Chondrocyte (in vitro differentiated cells): ENCODE measurements at places on chromosomes 7 and 10. TPM values are rescaled to one million over a fixed set of nuclear protein-coding genes. Genes with fewer than 3 reads are reported as not detected.

GRCh38 chr10:5292196-5292735 lies 72.5 kb upstream of the UCN3 start:
- no peaks in the 10 kb centered on the region for H3K36me3 ChIP-seq
- H3K4me3 ChIP-seq: no peak overlapping the region
- H3K27me3 ChIP-seq: no peaks in the 10 kb centered on the region
- peaks cover 9% of the 10 kb centered on the region for H3K4me1 ChIP-seq
- DNase-seq: no peak

DNA sequence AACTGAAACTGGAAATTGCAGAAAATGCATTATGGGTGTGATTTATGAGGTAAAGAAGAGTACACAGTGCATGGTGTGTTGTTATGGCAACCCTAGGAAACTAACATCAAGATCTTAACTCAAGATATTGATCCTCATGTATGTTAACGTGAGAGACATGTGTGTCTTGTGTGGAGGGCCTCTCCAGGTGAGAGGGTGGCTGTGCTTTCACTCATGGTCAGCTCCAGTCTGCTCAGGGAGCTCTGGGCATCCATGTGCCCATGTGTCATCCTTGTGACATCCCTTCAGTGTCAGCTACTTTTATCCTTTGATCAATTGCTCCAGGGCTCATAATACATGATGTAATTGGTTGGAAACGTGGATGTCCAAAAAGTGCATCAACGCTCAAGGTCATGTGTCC lies 24.9 kb upstream of the INSYN2A start:
- H3K4me1 ChIP-seq: peaks cover 9% of the 10 kb centered on the region
- peaks cover 3% of the 10 kb centered on the region for H3K36me3 ChIP-seq
- H3K4me3 ChIP-seq: no peak overlapping the region
- no peak for DNase-seq
- H3K27me3 ChIP-seq: no peaks in the 10 kb centered on the region

CCL26 gene
- total RNA-seq: not detected in 3 replicates

DNA sequence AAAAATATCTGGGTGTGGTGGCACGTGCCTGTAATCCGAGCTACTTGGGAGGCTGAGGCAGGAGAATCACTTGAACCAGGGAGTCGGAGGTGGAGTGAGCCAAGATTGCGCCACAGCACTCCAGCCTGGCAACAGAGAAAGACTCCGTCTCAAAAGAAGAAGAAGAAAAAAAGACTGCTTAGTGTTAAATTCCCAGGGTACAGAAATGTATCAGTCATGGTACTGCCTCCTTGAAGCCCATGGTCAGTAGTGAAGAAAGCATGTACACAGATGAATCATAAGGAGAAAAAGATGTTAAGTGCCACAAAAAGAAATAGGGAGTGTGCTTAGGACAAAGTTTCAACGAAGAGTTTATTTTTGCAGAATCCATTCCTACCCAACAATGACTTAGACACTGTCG lies 62.5 kb upstream of the KMT2E start:
- no peak overlapping the region for H3K4me3 ChIP-seq
- H3K27me3 ChIP-seq: no peaks in the 10 kb centered on the region
- no peaks in the 10 kb centered on the region for H3K36me3 ChIP-seq
- no peak for DNase-seq

PTPN20 gene
- total RNA-seq: not detected in 3 replicates

DNA sequence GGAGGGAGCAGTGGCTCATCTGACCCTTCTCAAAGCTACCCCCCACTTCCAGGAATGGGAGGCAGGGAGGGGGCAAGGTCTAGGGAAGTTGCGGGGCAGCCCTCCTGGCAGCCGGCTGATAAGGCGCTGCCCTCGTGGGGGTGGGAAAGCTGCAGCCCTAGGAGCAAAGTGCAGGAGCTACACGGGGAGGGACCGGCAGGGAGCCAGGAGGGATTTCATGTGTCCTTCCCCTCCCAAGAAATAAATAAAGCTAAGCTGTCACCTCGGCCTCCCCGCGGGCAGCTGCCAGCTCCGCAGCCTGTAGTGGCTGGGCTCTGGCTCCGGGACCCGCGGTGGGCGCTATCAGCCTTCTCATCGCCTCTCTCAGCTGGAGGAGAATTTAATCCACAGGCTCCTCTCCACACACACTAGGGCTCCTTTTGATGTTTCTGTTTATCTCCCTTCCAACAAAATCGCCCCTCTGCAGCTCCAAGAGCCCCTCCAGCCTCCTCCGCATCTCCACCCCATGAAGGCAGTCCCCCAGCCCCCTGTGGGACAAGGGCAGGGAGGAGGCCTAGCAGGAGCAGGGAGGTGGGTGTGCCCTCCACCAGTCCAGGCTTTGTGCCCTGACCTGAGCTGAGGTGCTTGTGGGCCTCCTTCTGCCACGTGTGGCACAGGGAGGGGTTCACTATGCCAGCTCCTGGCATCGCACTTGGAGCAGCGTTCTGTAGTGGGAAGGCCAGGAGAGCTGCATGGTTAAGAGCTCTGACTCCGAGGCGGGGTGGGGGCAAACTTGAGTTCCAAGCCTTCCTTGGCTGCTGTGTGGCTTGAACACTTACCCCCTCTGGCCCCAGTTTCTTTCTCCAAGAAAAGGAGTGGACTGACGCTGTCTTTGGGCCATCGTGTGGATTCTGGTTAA lies 80.5 kb downstream of the C10orf105 start:
- H3K4me3 ChIP-seq: no peak overlapping the region
- no peak overlapping the region for H3K27ac ChIP-seq
- H3K27me3 ChIP-seq: peaks cover 37% of the 10 kb centered on the region
- no peak for DNase-seq
- H3K36me3 ChIP-seq: no peaks in the 10 kb centered on the region
- peaks cover 5% of the 10 kb centered on the region for H3K4me1 ChIP-seq

ASAH2 gene
- 1.2 to 5.8 TPM (median 2.7 TPM) in 3 replicates for total RNA-seq

DNA sequence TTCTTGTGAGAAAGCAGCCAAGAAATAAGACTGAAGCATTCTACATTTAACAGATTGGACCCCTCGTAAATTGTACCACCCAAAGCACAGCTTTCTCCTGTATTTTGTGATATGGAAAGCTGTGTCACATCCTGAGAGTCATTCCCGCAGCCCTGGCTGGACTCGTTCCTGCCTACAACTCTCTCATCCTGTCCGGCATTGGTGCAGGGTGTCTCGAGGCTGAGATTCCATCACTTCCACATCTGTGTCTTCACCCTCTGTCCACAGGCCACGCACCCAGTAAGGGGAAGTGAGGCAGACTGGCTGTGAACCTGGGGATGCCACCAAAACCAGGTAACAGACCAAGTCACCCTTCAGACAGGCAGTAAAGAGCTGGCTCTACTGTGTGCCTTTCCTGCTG lies 146.2 kb upstream of the KLF6 start:
- no peaks in the 10 kb centered on the region for H3K36me3 ChIP-seq
- no peak overlapping the region for H3K4me3 ChIP-seq
- peaks cover 59% of the 10 kb centered on the region for H3K4me1 ChIP-seq
- H3K27ac ChIP-seq: peak overlapping the region; percentile 54
- H3K27me3 ChIP-seq: no peaks in the 10 kb centered on the region
- no peak for DNase-seq

- DNase-seq: peak; percentile 83
- H3K4me3 ChIP-seq: peak overlapping the region; percentile 36
- H3K36me3 ChIP-seq: peaks cover 9% of the 10 kb centered on the region
- no peaks in the 10 kb centered on the region for H3K27me3 ChIP-seq
- H3K27ac ChIP-seq: peak overlapping the region; percentile 22
Measured at GRCh38 chr7:100431286-100431735, 1.7 kb downstream of the MEPCE start.

DNA sequence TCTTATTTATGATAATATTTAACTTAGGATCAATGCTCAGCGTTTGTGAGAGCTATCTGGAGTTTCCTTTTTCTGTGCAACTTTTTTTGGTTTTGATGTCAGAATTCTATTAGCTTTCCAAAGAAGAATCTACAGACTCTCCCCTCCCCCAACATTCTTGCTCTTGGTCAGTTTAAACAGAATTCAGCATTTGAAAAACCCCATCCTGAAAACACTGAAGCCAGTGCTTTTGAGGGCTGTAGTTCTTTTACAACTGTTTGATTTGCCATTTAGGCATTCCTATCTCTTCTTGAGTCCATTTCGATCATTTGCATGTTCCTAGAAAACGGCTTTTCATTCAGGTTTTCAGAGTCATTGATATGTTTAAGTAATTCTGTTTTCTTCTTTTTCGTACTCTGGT lies 15.6 kb upstream of the CXCL12 start:
- H3K4me1 ChIP-seq: no peaks in the 10 kb centered on the region
- H3K27me3 ChIP-seq: peaks cover 29% of the 10 kb centered on the region
- H3K27ac ChIP-seq: no peak overlapping the region
- no peak for DNase-seq
- peaks cover 2% of the 10 kb centered on the region for H3K36me3 ChIP-seq

GRCh38 chr10:86446987-86447386 lies 74.6 kb downstream of the WAPL start:
- DNase-seq: no peak
- peak overlapping the region; percentile 82 for H3K27ac ChIP-seq
- no peaks in the 10 kb centered on the region for H3K27me3 ChIP-seq
- H3K4me1 ChIP-seq: peaks cover 44% of the 10 kb centered on the region
- H3K36me3 ChIP-seq: peaks cover 28% of the 10 kb centered on the region
- H3K4me3 ChIP-seq: no peak overlapping the region

- no peak for DNase-seq
- H3K36me3 ChIP-seq: no peaks in the 10 kb centered on the region
- H3K27me3 ChIP-seq: no peaks in the 10 kb centered on the region
- H3K4me1 ChIP-seq: peaks cover 46% of the 10 kb centered on the region
Measured at GRCh38 chr10:43816351-43817321, 168.0 kb upstream of the ZNF32 start.

DNA sequence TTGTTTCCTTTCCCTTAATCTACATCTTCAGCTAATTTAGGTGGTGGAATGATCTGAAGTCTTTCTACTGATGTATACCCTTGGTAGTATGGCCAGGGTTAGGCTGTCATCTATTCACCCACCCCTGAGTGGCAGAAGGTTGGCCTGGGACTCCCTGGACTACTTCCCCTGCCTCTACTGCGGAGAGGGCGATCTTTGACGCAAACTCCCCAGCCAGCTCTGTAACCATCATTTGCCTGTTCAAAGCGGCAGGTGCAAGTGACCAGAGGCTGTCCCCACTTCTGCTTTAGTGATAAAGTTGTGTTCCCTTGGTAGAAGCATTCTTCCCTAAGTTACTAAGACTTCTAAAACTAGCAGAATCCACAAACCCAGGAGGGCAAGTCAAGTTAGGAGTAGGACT lies 70.8 kb upstream of the UNC5B start:
- no peak overlapping the region for H3K27ac ChIP-seq
- H3K4me1 ChIP-seq: peaks cover under 1% of the 10 kb centered on the region
- no peak overlapping the region for H3K4me3 ChIP-seq

- H3K27me3 ChIP-seq: no peaks in the 10 kb centered on the region
- peaks cover 5% of the 10 kb centered on the region for H3K36me3 ChIP-seq
- no peak for DNase-seq
Measured at GRCh38 chr7:74684921-74685320, 27.4 kb downstream of the GTF2I start.
